ENCODE measurements at places on chromosomes 2 and 18.
A peak's percentile ranks its signal among the peaks of the same experiment; 100 is the strongest.

DNA sequence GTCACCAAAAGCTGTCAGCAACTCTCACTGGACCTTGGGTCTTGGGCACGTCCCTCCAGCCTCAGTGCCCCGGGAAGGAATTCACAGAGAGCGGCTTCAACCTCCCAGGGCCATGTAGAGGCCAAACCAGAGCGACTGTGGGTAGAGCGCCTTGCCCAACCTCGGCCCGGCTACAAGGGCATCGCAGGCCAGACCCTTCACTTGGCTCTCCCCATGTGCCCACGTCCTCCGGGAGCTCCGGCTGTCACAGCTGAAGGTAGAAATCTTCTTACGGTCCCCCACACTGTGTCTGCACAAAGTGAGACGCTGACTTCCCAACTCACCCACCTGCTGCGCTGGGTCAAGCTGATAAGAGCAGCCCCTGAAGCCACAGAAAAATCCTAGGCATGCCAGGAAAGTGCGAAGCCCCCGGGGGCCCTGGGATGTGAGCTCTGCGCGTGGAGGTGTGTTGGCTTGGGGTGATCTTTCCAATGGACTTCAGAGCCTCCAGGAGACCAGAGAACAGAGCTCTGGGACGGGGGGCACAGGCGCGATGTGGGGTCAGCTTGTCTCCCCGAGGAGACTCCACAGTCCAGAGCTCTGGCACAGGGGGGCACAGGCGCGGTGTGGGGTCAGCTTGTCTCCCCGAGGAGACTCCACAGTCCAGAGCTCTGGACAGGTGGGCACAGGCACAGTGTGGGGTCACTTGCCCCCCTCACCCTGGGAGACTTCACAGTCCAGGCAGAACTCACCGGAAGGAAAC lies 105.5 kb downstream of the RTP5 start:
- no peak for DNase-seq

DNA sequence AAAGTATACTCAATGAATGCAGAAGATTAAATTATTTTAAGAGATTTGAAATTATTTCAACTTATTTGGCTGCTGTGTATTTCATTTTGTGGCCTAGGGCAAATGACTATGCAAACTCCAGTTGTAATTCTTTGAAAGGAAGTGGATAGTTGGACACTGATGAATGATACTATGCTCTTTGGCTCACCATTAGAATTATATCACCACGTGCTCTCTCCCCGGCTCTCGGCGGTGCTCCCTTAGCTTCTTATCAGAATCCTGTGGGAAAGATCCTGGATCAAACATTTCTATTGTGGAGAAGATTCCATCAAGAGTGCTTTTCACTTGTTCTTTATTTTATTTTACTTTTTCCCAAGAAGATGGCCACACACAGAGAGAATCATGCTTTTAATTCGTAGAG lies 55.2 kb downstream of the ADCYAP1 start:
- DNase-seq: no peak

- no peak for DNase-seq
Measured at GRCh38 chr2:225600444-225600843, 200.9 kb downstream of the NYAP2 start.

GRCh38 chr2:103792042-103792441 lies 1030.2 kb downstream of the TMEM182 start:
- DNase-seq: no peak

DNA sequence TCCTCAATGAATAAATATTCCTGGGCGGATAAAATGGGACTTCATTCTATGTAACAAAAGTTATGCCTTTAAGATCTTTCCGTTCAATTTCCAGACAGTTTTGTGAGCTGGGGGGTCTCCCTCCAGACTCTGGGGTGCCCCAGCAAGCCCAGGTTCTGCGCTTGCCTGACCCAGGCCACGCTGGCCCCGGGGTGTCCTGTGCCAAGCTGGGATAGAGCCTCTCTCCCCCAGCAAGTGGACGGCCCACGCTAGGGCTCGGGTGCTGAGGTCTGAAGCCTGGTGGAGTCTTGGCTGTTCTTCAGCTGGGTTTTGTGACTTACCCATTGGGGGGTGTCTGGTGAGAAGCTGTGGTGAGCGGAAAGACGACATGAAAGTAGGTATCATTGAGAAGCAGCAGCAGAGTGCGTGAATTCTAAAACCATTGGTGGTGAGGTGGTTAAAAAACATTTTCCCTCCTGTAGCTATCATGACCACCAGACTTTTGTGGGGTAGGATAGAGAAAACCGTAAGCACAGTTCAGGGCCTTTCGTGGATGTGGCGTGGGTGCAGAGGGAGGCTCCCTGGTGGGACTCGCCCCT lies 346.8 kb downstream of the ANAPC1 start:
- DNase-seq: no peak

DNA sequence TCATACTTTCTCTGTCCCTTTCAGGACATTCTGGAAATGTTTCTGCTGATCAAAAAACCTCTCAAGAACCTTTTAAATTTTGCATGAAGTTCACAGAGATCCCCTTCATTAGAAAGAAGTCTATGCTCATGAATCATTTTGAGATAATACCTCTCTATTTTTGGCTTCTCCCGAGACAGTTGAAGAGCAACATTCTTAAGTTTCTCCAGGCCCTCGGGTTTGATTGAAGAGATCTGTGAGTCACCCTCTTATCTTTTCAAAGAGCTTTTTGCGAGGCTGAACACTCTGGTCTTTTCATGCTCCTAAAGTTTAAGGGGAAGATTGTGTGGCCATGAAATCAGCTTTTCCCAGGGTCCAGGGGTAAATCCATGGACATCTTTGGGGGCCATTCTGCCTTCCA lies 354.2 kb downstream of the FBXO15 start:
- no peak for DNase-seq

GRCh38 chr2:224261326-224261725 lies 140.6 kb downstream of the FAM124B start:
- DNase-seq: no peak

- DNase-seq: peak; percentile 74
Measured at GRCh38 chr2:238231251-238231793, 8.5 kb downstream of the HES6 start.

- no peak for DNase-seq
Measured at GRCh38 chr18:27227721-27228120, 42.6 kb upstream of the CHST9 start.

- DNase-seq: no peak
Measured at GRCh38 chr2:80715433-80715832, 410.9 kb upstream of the LRRTM1 start.

DNA sequence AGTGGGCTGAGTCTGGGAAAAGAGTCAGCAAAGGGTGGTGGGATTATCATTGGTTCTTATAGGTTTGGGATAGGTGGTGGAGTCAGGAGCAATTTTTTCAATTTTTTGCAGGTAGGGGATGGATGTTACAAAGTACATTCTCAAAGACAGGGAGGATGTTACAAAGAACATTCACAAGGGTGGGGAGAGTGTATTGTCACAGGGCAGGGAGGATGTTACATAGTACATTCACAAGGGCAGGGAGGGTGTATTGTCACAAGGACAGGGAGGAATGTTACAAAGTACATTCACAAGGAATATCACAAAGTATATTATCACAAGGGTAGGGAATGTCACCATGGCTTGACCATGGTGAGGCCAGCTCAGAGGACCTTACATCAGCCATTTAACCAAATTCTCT lies 58.6 kb upstream of the WDR75 start:
- no peak for DNase-seq

GRCh38 chr2:143700865-143701264 lies 571.6 kb downstream of the ARHGAP15 start:
- no peak for DNase-seq

GRCh38 chr2:238947243-238947760 lies 99.4 kb downstream of the TWIST2 start:
- no peak for DNase-seq

DNA sequence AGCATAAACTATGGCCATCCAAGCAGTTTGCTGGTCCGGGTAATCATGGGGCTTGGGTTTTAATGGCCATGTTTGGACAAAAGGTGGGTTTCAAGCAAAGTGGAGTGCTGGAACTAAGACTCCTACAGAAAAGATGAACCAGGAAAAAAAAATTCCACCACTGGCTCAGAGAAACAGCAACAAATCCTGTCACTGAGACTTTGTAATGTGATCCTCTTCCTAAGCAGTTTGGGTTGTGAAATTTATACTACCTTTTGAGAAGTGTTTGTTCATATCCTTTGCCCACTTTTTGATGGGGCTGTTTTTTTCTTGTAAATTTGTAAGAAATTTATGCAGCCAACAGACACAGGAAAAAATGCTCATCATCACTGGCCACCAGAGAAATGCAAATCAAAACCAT lies 40.2 kb downstream of the MRPL33 start:
- no peak for DNase-seq

- DNase-seq: no peak
Measured at GRCh38 chr2:127170021-127170420, 50.1 kb downstream of the CYP27C1 start.
